ENCODE measurements at places on chromosomes 5 and 9.

GRCh38 chr9:128724744-128725211 is 851 bp upstream of the ZDHHC12 start:
- peak; percentile 85 for DNase-seq

DNA sequence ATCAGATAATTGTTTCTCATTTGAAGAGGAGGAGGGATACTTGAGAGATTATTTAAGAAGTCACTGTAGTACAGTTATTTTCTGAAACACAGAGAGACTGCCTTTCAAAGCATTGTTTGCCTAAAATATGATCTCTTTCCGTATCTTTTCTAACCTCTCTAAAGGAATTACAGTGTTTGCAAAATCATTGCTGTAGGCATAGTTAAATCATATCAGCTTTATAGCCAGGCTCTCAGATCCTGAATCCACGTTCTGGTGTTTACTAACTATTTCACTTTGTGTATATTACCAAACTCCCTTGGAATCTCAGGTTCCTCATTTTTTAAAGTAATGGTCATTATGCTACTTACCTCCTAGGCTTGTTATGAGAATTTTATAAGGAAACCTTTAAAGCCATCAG is 1151.6 kb upstream of the CDH9 start:
- DNase-seq = peak; percentile 3

GRCh38 chr9:80177949-80178480 is 606.2 kb downstream of the TLE4 start:
- no peak for DNase-seq

DNA sequence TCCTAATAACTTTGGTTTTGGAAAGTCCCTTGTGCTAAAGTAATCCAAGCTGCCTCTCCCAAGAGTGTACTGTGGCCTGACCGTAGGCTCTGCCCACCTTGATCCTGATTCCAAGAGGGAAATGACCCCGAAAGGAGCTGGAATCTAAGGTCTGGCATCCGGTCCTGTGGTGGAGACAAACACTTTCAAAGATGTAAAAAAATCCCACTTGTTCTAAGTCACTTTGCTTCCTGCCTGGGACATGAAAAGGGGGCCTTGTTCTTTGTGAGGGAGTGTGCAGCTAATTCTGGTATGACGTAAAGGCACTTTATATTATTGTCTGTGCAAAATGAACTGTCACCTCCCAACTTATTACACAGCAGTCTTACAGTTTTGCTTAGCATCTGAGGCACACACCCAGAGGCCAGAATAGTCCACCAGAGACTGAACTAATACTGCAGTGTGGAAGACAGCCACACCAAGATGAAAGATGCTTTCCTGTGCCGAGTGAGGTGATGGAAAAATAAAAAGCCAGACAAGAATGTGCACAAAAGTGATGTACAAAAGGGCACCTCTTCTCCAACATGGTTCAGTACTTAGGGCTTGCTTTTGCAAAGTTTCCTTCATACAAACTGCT is 128.7 kb downstream of the SLC12A2 start:
- DNase-seq = no peak

- no peak for DNase-seq
These were observed 391 bp downstream of the RALGDS start for GRCh38 chr9:133120501-133121197.

DNA sequence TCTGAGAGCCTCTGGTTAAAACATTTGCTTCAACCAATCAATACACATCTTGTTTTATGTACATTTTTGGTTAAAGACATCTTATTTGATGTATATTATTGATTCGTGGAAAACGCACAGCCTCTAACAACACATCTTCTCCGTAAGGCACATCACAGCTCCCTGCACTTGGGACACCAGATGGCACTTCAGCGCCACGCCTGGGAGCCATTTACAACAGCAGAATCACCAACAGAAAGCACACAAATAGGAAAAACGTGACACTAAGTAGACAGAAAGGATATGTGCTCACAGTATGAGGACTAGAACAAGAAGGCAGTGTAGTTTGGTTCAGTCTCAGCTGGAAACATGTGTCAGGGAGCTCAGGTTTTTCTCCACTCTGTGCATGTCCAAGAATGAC is 199.7 kb downstream of the ROR2 start:
- no peak for DNase-seq

GRCh38 chr9:1013021-1013420 is 36.6 kb downstream of the DMRT3 start:
- DNase-seq = no peak

DNA sequence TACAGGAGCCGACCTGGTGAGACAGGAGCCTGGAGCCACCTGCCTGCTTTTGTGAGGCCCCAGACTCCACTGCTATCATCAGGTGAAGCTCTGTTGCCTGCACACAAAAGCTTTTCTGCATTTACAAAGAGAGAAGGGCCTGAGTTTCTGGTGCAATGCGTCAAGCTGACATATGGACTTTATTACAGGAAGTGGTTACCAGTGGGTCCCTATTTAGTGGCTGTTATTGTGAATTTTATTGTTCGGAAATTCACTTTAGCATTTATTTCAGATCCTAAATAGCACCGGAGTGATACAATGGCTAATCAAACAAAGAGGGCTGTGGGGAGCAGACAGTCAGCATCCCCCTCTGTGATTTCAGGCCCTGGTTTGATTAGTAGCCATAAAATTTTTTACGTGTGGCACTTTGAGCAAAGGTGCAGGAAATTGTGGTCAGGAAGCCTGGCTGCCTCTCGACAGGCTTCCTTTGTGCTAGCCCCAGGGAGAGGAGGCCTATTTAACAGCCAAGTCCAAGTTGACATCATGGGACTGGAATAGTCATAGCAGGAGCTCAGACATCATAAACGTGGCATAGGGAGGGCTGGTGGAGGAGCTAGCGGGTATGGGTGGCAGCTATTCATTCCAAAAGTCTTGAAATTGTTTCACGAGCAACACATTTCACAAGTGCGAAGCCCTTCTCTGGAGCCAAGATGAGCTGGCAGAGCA is 8.4 kb downstream of the TGFBI start:
- peak; percentile 69 for DNase-seq

- no peak for DNase-seq
These were observed 916.6 kb downstream of the DNAH5 start for GRCh38 chr5:13027874-13028273.

GRCh38 chr5:33675958-33676464 is 215.8 kb downstream of the ADAMTS12 start:
- DNase-seq = no peak

DNA sequence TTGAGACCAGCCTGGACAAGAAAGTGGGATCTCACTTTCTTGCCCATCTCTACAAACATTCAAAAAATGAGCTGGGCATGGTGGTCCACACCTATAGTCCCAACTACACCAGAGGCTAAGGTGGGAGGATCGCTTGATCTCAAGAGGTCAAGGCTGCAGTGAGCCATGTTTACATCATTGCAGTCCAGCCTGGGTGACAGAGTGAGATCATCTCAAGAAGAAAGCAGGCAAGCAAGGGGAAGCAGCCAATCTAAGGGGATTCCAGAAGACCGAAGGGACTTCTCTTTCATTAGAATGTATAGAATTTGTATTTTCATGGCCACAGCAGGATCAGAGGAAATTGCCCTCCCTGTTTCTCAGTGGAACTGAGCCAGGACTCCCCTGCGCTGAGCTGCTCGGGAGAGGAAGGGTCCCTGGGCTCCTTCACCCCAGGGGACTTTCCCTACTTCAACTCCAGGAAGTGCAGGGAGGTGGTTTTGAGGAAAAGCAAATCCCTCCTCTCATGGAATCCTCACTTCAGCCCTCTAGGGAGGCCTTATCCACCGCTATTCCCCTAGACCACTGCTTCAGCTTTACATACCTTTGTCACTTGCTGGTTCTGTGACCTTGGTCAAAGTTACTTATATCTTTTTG is 12.1 kb downstream of the WWC1 start:
- no peak for DNase-seq

GRCh38 chr5:172773481-172774469 is 2.8 kb upstream of the DUSP1 start:
- DNase-seq = no peak

- DNase-seq = no peak
These were observed 757 bp downstream of the ANKRD34B start for GRCh38 chr5:80569086-80569960.

DNA sequence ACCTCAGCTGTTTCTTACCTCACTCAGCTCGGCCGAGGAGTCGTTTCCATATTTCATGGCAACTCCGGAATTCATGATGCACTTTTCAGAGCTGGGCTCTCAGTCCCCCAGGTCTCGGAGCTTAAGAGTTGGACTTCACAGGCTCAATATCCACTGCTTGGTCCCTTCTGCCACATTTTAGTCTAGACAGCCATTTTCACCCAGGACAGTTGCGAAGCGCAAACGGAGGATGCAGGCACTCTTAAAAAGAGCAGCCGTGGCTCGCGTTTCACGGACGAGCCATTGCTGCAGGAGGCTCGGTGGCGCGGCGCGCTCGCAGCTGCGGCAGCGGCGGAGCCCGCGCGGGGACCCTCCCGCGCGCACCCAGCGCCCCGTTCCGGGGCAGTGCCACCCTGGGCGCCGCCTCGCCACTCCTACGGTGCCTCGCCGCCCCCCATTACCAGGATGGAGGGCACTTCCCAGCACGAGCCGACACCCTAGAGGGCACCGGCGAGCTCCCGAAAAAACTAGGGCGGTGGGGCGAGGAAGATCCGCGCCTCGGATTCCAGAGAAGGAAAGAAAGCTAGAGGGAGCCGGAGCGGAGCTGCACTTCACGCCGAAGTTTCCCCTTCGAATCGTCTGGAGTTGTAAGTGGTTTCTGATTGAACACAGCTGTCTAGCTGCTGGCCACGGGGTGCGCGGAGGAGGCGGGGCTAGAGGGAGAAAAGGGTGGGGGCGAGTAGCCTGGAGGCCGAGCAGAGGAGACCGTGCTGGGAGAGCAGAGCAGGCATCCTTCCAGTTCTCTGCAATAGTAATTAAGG is 140.3 kb downstream of the TSSK1B start:
- DNase-seq = peak; percentile 95

DNA sequence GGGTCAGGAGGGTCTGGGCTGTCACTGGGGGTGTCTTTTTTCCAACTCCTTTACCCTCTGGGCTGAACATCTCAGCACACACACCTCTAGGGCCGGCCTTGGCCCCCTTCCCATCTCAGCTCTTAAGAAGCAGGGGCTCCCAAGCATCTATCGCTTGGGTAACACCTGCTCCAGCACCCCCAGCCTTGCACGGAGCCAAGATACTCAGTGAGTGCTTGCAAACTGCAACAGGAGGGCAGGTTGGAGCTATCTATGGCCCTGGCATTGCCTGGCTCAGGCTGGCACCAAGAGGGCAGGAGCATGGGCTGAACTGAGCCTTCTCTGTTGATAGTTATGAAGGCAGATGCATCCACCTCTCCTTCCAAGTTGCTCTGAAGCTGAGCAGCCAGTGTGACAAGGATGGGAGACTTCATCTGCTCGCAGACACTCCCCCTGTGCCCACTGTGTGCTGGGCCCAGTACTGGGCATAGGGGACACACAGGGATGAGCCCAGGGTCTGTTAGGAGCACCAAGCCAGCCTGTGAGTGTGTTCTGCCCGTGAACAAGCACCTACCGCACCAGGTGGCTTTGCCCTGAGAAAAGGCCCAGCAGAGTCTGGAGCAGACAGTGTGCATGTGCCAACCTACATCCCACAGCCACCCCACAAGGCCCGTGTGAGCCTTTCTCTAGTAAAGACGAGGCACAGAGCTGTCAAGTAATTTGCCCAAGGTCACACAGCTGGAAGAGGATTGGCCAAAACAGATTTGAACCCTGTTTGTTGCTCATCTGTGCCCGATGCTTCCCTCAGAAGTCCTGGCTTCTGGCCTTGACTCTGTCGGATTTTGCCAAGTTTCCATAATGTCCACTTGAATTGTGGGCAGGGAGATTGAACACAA is 58.2 kb downstream of the PHF2 start:
- no peak for DNase-seq

- DNase-seq = no peak
These were observed 45.8 kb downstream of the TMEM167A start for GRCh38 chr5:83031381-83031780.

DNA sequence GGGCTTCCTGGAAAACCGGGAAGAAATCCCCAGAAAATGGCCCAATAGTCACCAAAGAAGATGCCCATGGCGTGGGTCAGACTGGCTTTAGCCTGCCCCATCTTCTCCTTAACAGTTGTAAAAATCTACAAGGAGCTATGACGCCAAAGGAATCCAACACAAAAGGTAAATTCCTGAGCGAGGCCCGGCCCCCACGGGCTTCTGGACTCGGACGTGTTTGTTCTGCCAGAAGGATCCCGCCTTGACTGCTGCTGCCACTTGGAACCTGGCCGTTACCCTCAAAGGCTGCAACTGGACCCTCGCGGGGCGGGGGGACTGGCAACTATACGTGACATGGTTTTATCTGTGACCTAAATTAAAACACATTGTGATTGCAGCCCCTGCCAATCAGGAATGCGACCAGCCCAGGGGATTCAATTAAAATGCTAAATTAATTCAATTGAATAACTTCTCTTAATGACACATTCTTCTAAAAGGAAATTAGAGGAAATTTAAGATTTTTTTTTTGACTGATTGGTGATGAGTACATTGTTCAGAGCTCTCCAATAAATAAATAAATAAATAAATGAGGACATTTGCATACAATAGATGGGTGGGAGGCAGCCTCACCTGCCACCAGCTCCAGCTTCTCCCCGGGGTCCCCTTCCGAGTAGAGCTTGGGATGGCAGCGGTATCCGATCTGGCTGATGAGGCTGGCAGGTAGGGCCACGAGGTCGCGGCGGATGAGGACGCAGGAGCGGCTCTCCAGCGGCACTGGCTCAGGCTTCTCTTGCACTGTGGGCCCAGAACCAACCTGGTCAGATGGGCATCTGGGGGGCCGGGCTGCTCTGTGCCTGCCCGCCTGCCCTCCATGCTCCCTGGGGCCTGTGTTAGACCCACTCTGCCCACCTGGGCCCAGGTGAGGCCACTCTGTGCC is 54.7 kb upstream of the UBAC1 start:
- DNase-seq = no peak

GRCh38 chr9:106531491-106531890 is 331.5 kb upstream of the ZNF462 start:
- no peak for DNase-seq

DNA sequence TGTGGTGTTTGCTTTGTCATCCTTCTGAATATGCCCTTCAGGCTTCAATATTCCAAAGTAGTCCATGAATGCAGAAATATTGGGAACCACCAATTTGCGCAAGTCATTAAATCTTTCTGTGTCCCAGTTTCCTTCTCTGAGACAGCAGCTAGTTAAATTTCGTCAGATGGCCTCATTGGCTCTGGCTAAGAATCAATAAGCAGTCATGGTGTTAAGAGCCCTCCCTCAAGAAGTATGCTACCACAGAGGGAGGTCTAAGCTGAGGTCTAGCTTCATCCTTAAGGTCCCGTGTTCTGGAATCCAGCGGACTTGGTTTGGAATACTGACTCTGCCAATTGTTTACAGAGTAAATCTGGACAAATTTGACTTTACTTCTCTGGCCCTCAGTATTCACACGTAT is 59.1 kb upstream of the C5orf58 start:
- no peak for DNase-seq

DNA sequence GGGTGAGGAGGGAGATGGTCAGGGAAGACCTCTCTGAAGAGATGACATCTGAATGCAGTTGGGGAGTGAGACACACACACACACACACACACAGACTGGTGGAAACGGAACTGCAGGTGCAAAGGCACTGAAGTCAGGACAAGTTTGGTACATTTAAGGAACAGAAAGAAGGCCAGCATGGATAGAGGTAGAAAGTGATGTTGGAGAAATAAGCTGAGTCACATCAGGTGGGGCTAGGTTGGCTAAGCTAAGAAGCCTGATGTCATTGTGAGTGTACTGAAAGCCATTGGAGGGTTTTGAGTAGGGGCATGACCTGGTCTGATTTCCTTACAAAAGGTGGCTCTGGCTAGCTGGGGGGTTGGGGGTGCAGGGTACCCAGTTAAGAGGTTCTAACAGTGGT is 3.1 kb downstream of the BSPRY start:
- DNase-seq = no peak
